ENCODE measurements at places on chromosomes 5 and 9.

- peak; percentile 18 for DNase-seq
Observed at GRCh38 chr5:41408676-41409443, 101.5 kb downstream of the PLCXD3 start.

DNA sequence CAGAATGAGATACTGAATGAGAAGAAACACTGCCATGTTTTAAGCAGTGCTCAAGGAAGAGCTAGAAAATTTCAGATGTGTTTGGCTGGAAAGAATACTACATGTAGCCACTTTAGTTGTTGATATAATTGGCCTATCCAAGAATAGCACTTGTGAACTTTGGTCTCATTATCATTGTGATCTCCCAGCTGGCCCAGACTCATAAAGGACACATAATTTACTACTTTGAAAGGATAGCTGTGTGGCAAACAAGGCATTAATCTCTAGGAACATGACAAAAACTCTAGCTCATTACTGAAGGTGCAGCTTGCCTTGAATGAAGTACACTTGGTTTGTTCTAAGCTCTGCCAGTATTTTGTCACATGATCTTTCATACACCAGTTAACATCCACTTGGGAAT is 356.3 kb downstream of the CSNK1G3 start:
- DNase-seq, result no peak

DNA sequence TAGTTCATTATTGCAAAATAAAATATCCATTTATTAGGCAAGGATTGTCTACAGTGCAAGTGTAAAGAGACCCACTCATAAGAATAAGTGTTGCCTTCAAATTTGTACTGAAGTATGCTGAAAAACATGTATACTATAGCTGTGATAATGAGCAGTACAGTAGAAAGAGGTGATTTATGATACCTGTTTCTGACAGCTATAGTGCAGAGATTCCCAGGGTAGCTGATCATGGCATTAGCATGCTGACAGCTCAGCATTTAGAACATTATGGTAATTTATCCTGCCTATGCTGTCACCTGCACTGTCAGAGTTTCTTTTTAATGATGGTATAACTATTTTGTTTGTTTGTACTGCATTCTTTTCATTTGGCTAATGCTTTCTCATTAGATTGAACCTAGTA is 177.6 kb upstream of the TLX3 start:
- DNase-seq, result no peak

DNA sequence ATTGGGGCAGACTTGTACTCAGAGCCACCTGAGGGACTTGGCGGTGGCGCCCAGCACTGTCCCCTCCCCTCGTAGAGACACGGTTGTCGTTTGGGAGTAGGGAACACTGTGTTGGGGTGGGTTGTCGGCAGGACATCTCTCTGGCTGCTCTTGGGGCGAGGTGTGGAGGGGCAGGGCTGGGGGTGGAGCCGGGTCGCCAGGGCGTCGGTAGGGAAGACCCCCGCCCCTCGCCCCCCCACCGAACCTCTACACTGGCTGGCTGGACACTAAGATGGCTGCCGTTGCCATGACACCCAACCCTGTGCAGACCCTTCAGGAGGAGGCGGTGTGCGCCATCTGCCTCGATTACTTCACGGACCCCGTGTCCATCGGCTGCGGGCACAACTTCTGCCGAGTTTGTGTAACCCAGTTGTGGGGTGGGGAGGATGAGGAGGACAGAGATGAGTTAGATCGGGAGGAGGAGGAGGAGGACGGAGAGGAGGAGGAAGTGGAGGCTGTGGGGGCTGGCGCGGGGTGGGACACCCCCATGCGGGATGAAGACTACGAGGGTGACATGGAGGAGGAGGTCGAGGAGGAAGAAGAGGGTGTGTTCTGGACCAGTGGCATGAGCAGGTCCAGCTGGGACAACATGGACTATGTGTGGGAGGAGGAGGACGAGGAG is 778 bp downstream of the TRIM41 start:
- no peak for DNase-seq

DNA sequence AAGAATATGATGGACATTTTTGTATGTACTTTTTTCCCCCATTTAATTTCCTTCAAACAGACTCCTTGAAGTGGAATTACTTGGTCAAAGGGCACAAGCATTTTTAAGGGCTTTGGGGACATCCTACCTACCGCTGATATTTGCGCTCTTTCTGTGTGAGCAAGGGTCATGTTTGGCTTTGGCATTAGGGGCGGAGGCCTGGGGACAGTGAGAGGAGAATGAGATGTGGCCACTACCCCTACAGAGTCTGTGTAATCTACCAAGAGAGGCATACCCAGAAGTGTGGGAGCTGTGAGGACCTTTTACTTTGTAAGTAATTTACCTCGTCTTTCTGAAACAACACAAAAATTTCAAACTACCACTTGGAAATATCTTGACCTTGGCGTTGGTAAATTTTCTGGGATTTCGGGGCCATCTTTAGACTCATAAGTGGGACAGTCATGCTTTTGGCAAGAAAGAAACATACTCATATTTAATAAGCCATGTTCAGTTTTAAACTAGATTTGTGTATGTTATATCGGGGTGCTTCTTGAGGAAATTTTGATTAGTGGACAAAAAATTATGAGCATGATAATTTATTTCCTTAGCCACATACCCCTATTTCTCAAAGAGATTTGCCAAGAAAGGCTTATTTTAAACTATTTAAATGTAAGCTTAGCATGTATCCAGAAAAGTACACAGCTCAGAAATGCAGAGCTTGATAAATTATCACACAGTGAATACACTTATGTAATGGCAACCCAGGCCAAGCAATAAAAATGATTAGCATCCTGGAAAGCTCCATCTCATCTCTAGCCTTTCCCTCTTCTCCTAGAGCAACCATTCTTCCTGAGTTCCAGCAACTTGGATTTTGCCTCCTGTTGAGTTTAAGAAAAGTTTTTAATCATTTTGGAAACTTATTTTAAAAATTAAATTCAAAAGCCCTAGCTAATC is 63.6 kb downstream of the ARHGAP26 start:
- no peak for DNase-seq

DNA sequence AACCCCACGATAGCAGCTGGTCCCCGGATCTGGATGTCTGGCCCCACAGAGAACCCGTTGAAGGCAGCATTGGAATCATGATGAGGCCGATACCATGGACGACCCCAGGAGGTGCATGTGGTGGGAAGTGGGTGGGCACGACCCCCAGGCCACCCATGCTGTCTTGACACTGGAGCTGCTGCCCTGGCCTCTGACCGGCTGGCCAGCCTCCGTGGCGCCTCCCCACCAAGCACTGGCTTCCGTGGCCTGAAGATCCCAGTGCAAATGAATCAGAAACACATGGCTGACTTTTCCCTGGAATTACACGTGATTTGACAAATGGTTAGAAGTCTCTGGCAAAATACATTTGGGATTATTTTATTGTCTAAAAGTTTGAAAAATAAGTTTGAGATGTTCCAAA is 259.0 kb upstream of the IRX1 start:
- DNase-seq, result no peak

GRCh38 chr9:98971915-98972223 is 28.2 kb downstream of the COL15A1 start:
- DNase-seq, result no peak

DNA sequence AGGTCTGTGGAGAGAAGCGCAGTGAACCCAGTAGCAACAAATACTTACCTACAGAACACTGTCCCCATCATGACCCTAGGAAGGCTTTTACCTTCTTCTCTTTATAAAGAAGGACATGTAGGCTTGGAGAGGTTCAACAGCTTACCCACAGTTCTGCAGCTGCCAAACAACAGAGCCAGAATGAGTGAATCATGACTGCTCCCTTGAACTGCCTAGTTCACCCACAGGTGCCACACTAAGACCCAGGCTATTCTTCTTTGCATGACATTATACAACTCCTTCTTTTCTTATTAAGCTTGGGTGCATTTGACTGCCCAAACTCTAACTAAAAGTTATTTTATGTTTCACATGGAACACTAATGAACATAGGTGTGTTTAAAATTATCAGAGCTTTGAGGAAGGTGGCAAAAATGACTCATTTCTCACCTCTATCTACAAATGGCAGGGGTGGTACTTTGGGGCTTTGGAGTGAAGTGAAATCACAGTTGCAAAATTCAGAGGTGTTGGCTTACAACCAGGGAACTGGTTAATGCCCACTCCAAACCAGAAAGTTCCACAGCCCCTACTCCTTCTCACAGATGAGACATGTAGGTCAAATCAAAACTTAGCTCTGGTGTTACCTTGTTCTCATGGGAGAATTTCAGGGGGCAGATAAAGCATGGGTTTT is 201.6 kb downstream of the SEMA6A start:
- no peak for DNase-seq

GRCh38 chr5:56900858-56901578 is 8.4 kb upstream of the SETD9 start:
- DNase-seq, result peak; percentile 40

GRCh38 chr5:96920744-96921355 is 15.0 kb upstream of the LNPEP start:
- DNase-seq, result no peak

DNA sequence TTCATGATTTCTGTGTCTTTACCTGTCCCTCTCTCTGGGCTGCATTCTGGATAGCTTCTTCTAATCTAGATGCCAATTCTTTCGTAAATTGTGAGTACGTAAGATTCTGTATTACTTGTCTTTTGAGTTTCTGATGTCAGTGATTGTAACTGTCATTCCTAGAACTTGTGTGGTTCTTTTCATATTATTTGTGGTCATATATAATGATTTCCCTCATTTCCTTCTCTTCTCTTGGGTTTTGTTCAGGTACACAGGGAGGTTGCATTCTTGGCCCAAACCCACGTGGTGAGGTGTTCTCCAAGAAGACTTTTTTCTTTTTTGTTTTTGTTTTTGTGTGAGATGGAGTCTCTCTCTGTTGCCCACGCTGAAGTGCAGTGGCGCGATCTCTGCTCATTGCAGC is 13.8 kb downstream of the UGCG start:
- DNase-seq, result no peak

DNA sequence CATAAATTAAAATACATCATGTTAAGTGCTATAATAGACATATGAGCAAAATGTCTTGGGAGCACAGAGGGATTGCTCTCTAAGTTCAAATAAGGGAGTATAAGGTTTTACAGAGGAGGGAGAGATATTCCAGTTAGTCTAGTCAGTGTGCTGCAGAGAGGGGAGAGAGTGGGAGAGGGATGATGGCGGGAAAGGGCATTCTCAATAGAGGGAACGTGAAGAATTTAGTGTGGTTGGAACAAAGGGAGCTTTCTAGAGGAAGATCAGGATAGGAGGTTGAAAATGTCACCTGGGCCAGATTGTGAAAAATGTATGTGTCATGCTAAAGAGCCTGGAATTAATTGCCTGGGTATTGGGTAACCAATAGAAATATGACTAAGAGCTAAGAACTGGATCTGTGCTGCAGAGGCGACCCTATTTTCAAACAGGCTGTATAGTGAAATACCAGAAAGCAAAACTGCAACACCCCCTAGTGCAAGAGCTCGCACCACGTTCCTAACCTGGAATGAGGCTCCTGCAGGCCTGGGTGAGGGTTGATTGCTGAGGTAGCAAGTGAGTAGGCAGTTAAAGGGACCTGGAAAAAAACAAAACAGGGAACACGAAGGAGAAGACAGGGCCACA is 791.8 kb upstream of the C9orf72 start:
- no peak for DNase-seq

GRCh38 chr9:91771864-91772263 is 178.2 kb downstream of the ROR2 start:
- DNase-seq, result peak; percentile 54

DNA sequence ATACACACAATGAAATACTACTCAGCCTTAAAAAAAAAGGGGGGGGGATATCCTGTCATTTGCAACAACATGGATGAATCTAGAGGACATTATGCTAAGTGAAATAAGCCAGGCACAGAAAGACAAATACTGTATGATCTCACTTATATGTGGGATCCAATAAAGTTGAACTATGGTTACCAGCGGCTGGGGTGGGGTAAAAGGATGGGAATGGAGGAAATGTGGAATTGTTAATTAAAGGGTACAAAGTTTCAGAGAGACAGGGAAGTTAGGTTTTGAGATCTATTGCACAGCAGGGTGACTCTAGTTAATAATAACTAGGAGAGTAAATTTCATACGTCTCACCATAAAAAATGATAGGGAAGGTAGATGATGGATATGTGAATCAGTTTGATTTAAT is 76.2 kb upstream of the ZNF608 start:
- DNase-seq, result no peak

DNA sequence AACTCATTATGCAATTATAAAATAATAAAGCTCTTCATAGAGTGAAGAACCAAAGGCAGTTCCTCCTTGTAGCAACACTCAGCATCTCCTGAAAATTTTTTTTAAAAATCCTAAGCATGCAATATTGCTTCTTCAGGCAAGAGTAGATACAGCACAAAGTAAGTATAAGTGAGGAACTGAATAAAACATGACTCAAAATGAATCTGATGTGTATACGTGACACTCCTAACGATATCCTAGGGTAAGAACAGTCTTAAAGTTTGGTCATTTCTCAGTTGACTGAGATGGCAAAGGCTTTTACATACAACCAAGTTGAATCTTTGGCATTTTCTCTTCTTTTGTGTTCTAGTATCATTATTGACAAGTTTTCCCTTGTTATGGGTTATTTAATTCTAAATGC is 41.1 kb upstream of the AOPEP start:
- DNase-seq, result no peak

- peak; percentile 67 for DNase-seq
Observed at GRCh38 chr5:102754767-102755431, at the start of gene PAM. PAM (plus strand) TSS chr5:102755305; CDS start chr5:102866196, 110,891 bp downstream.

- no peak for DNase-seq
Observed at GRCh38 chr5:6197427-6197826, 180.9 kb downstream of the MED10 start.

- no peak for DNase-seq
Observed at GRCh38 chr5:89276566-89277305, 393.8 kb upstream of the MEF2C start.

DNA sequence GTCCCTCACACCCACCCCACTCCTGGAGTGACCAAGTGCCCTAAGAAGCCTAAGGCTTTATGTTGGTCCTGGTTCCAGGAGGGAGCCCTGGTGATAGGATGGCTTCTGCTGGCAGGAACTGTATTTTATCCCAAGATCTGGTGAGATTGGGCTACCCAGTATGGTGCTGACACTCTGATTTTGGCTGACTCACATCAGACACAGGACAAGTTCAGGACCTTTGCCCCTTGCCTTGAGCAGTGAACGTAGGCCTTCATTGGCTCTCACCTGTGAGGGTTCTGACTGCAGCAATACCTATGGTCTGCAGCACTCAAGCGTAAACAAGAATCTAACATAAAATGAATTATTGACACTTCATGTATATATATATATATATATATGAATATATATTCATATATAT is 25.0 kb downstream of the BHMT start:
- DNase-seq, result no peak

All from AG10803 (cell line).